ENCODE measurements at places on chromosomes 11 and 22. TPM values are rescaled to one million over a fixed set of nuclear protein-coding genes. Genes with fewer than 3 reads are reported as not detected.

GRCh38 chr11:10917802-10918201 is 59.9 kb upstream of the ZBED5 start:
- H3K36me3 ChIP-seq: peaks cover 19% of the 10 kb centered on the region
- no peak overlapping the region for H3K27ac ChIP-seq
- no peak overlapping the region for H3K4me3 ChIP-seq
- no peaks in the 10 kb centered on the region for H3K27me3 ChIP-seq

- DNase-seq: no peak
- peaks cover 1% of the 10 kb centered on the region for H3K36me3 ChIP-seq
- H3K4me3 ChIP-seq: no peak overlapping the region
- no peak overlapping the region for H3K27ac ChIP-seq
- no peaks in the 10 kb centered on the region for H3K27me3 ChIP-seq
- H3K4me1 ChIP-seq: no peaks in the 10 kb centered on the region
Measured at GRCh38 chr11:91147885-91148284, 925.0 kb upstream of the CHORDC1 start.

GRCh38 chr22:44557064-44557748 is 59.2 kb upstream of the RTL6 start:
- no peaks in the 10 kb centered on the region for H3K4me1 ChIP-seq
- no peak overlapping the region for H3K27ac ChIP-seq
- H3K4me3 ChIP-seq: no peak overlapping the region
- H3K36me3 ChIP-seq: no peaks in the 10 kb centered on the region

DNA sequence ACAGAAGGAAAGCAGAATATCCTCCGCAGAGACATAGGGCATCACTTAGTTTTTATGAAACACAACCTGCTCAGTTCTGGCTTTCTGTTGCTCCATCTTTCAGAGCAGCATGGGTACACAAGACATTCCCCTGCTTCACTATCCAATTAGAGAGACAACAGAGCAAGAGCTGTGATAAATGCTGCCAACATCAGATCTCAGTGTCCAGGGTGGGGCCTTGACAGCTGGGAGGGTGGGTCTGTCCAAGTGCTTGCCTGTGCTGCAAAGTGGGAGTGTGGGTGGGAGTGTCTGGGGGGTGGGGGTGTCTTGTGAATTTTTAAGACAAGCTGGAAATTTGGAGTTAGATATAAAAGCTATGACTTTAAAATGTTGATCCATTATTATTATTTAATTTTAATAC is 369.6 kb downstream of the TENM4 start:
- H3K4me1 ChIP-seq: no peaks in the 10 kb centered on the region
- no peak for DNase-seq
- H3K27ac ChIP-seq: no peak overlapping the region
- peaks cover 2% of the 10 kb centered on the region for H3K36me3 ChIP-seq
- no peak overlapping the region for H3K4me3 ChIP-seq

GRCh38 chr22:24948356-24949202 is 2.1 kb upstream of the LHFPL7 start:
- no peak for DNase-seq
- no peaks in the 10 kb centered on the region for H3K36me3 ChIP-seq
- H3K27me3 ChIP-seq: peaks cover 44% of the 10 kb centered on the region
- no peak overlapping the region for H3K27ac ChIP-seq
- peaks cover 12% of the 10 kb centered on the region for H3K4me1 ChIP-seq
- H3K4me3 ChIP-seq: no peak overlapping the region

GRCh38 chr11:68927280-68928135 is 23.8 kb downstream of the IGHMBP2 start:
- peaks cover 17% of the 10 kb centered on the region for H3K36me3 ChIP-seq
- no peak overlapping the region for H3K27ac ChIP-seq
- H3K4me3 ChIP-seq: no peak overlapping the region
- DNase-seq: no peak
- H3K4me1 ChIP-seq: no peaks in the 10 kb centered on the region

DNA sequence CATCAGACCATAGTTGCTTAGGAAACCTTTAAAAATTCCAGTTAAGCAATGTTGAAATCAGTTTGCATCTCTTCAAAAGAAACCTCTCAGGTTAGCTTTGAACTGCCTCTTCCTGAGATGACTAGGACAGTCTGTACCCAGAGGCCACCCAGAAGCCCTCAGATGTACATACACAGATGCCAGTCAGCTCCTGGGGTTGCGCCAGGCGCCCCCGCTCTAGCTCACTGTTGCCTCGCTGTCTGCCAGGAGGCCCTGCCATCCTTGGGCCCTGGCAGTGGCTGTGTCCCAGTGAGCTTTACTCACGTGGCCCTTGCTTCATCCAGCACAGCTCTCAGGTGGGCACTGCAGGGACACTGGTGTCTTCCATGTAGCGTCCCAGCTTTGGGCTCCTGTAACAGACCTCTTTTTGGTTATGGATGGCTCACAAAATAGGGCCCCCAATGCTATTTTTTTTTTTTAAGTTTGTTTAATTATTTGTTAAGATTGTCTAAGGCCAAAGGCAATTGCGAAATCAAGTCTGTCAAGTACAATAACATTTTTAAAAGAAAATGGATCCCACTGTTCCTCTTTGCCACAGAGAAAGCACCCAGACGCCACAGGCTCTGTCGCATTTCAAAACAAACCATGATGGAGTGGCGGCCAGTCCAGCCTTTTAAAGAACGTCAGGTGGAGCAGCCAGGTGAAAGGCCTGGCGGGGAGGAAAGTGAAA is 73.4 kb downstream of the NCAPD3 start:
- H3K4me3 ChIP-seq: no peak overlapping the region
- peaks cover 7% of the 10 kb centered on the region for H3K36me3 ChIP-seq
- H3K4me1 ChIP-seq: no peaks in the 10 kb centered on the region
- H3K27me3 ChIP-seq: no peaks in the 10 kb centered on the region

DNA sequence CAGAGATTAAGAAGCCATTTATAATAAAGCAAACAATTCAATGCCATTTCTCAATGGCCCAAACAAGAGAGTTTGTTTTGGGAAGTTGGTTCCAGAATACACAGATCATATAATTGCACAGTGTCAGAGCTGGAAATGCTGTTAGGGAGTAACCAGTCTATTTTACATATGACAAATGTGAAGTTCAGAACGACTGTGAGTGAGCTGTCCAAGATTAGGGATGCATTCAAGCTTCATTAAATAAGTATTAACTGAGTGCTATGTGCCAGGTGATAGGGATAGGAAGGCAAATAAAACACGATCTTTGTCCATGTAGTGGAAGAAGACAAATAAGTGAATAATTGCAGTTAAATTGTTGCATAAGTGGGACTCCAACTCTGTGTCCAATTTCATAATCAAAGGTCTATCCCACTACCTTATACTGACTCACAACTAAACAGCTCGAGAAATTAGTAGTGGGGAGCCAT is 33.1 kb upstream of the PICALM start:
- no peak overlapping the region for H3K27ac ChIP-seq
- no peak overlapping the region for H3K4me3 ChIP-seq
- H3K36me3 ChIP-seq: peaks cover 2% of the 10 kb centered on the region
- peaks cover 5% of the 10 kb centered on the region for H3K27me3 ChIP-seq

DNA sequence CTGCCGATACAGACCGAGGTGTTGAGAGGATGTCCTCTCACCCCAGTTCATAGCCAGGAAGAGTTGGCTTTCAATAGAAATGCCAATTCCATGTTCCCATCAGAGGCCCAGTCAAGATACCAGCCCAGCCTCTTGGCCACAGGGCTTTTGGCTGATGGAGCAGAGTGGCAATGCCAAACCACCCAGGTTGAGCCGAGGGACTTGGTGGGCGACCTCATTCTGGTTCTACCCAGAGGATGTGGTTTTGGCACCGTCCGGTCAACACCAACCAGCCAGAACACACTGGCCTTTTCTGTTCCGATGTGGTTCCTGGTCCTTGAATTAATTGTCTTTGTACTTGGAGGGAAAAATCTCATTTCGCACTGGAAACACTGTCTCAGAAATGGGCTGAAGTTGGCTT is 60.5 kb downstream of the COMMD9 start:
- no peaks in the 10 kb centered on the region for H3K4me1 ChIP-seq
- DNase-seq: no peak
- H3K36me3 ChIP-seq: no peaks in the 10 kb centered on the region
- no peak overlapping the region for H3K27ac ChIP-seq

DNA sequence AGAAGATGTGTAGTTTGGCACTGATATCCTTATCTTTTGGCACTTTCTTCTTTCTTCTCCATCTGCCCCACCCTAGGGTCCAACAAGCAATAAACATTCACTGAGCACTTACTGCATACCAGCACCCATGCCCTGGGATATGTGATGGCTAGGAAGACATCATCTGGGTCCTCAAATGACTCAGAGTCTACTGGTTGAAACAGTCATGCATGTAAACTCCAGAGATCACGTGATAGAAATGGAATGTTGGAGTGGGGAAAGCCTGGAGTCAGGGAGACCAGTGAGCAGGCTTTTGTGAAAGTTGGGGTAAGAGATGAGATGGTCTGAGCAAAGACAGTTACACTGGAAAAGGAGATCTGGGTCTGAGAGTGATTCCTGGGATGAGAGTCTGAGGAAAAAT is 724.9 kb upstream of the TENM4 start:
- no peaks in the 10 kb centered on the region for H3K36me3 ChIP-seq
- no peaks in the 10 kb centered on the region for H3K4me1 ChIP-seq
- no peak overlapping the region for H3K27ac ChIP-seq
- no peak overlapping the region for H3K4me3 ChIP-seq
- DNase-seq: no peak

DNA sequence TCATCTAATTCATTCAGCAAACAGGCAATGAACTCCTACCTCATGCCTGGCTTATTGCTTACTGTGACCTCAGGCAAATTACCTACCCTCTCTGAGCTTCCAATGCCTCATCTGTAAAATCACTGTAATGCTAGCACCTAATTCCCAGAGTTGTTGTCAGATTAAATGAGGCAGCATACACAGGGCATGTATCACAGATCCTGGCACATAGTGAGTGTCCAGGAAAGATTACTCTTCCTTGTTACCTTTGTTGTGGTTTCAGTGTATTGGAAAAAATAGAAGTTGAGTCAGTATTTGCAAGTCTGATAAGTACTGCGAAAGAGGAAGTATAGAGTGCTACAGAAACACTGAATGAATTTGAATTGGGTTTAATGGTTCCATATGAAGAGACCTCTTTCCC is 26.4 kb upstream of the LRRC55 start:
- H3K27me3 ChIP-seq: peaks cover 14% of the 10 kb centered on the region
- H3K4me1 ChIP-seq: no peaks in the 10 kb centered on the region
- H3K27ac ChIP-seq: no peak overlapping the region
- no peaks in the 10 kb centered on the region for H3K36me3 ChIP-seq
- no peak for DNase-seq

DNA sequence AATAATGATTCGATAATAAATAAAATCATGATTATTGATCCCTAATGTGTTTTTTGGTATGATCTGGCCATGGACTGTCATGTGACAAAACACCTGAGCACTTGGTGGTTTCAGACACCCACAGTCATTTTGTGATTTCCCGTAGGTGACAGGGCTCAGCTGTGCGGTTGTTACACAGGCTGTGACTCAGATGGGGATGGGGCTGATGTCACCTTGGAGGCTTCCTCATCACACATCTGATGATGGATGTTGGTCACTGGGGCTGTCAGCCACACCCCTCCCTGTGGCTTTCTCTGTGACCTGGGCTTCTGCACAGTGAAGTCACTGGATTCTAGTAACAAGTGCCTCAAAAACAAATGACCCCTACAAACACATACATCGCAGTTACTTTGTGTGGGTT is 995.1 kb downstream of the BRD1 start:
- no peaks in the 10 kb centered on the region for H3K4me1 ChIP-seq
- H3K27ac ChIP-seq: no peak overlapping the region
- DNase-seq: peak; percentile 35
- no peak overlapping the region for H3K4me3 ChIP-seq
- H3K27me3 ChIP-seq: peaks cover 15% of the 10 kb centered on the region

GRCh38 chr11:20363500-20364340 is at the start of gene HTATIP2:
Gene HTATIP2 (plus strand): TSS chr11:20363714. CDS start chr11:20364238, 524 bp downstream.
- H3K4me1 ChIP-seq: peaks cover 69% of the 10 kb centered on the region
- H3K36me3 ChIP-seq: peaks cover 2% of the 10 kb centered on the region
- H3K27ac ChIP-seq: peak within 1 kb of the TSS; percentile 88
- H3K4me3 ChIP-seq: peak within 1 kb of the TSS; percentile 69

DNA sequence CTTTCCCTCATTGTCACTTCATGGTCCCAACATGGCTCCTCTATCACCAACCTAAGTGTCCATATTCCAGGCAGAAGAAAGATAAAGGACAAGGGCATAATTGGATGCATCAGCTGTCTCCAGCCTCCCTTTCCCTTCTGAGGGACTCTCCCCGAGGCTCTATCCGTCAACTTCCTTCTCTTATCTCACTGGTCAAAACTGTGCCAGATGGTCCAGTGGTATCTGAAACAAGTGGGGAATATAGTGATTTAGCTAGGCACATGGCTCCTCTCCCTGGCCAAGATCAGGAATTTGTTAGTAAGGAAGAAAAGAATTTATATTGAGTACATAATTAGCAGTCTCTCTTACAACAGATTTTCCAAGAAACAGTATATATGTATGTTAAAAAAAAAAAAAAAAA is 12.6 kb upstream of the SPON1 start:
- peaks cover 5% of the 10 kb centered on the region for H3K4me1 ChIP-seq
- DNase-seq: no peak
- no peaks in the 10 kb centered on the region for H3K27me3 ChIP-seq
- H3K27ac ChIP-seq: no peak overlapping the region

DNA sequence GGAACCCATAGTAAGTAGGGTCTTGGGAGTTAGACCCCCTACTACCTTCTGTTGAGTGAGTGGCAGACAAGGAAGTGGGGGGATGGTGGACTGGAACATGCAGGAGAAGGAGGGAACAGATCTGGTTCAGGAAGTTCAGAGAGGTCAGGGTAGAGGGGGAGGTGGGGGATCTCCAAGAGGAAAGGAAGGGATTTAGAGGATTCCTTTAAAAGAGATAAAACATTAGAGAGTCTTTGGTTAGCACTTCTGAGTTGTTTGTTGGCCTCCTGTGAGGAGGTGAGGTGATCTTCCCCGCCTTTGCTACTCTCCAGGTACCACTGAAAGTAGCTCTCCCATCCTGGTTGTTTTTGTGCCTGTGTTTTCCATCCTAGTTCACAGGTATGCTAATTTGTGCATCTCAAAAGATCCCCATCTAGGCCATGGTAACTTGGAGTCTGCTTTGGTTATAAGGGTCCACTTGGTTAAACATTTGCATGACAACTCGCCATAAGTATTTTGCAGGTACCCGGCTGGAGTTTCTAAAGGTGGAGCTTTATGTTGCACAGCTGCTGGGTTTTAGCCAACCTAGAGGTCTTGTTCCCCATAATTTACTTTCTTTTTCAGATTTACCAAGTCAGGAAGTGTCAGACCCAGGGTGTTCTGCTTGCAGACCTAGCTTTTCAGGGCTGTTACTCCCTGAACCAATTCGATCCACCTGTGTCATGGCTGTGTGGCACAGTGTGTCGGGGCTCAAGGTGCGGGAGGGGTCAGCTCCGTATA is 79.3 kb upstream of the SORL1 start:
- H3K27ac ChIP-seq: peak overlapping the region; percentile 23
- H3K4me1 ChIP-seq: peaks cover 71% of the 10 kb centered on the region
- peaks cover 1% of the 10 kb centered on the region for H3K36me3 ChIP-seq
- DNase-seq: peak; percentile 4
- H3K4me3 ChIP-seq: peak overlapping the region; percentile 49

Gene PVALB
- not detected for total RNA-seq

Gene DRICH1
- not detected for total RNA-seq

Gene SPI1
- 0.55 TPM for total RNA-seq

Gene SLC25A17
- 18.8 TPM for total RNA-seq

Gene MUC5AC
- total RNA-seq: not detected

Gene APOBEC3F
- total RNA-seq: 44.8 TPM
